PC-9 (cell line): ENCODE measurements at places on chromosomes 4 and X. TPM values are rescaled to one million over a fixed set of nuclear protein-coding genes. Genes with fewer than 3 reads are reported as not detected.

- peaks cover 13% of the 10 kb centered on the region for H3K4me1 ChIP-seq
- H3K4me3 ChIP-seq = no peak overlapping the region
- H3K36me3 ChIP-seq = no peaks in the 10 kb centered on the region
- DNase-seq = no peak
- H3K27ac ChIP-seq = no peak overlapping the region
Measured at GRCh38 chrX:136387951-136388502, 87.3 kb downstream of the ADGRG4 start.

DNA sequence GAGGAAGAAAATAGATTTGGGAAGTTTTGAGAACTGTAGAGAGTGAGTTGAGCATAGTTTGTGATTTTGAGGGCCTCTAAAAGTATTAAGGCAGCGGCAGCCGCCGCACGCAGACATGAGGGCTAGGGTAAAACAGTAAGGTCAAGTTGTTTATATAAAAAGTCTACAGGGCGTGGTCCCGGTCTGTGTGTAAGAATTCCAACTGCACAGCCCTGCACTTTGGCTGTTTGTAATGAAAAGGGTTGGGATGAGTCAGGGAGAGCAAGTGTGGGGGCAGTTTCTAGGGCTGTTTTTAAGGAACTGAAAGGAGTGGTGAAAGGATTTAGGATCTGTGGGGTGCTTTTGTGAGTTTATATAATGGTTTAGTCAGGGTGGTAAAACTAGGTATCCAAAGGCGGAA, 55.0 kb downstream of the BEX3 start:
- H3K27ac ChIP-seq = no peak overlapping the region
- no peak overlapping the region for H3K4me3 ChIP-seq
- H3K27me3 ChIP-seq = no peaks in the 10 kb centered on the region
- no peaks in the 10 kb centered on the region for H3K4me1 ChIP-seq
- H3K36me3 ChIP-seq = no peaks in the 10 kb centered on the region

- H3K27ac ChIP-seq = no peak overlapping the region
- no peak for DNase-seq
- no peaks in the 10 kb centered on the region for H3K36me3 ChIP-seq
- H3K27me3 ChIP-seq = no peaks in the 10 kb centered on the region
- no peaks in the 10 kb centered on the region for H3K4me1 ChIP-seq
- no peak overlapping the region for H3K4me3 ChIP-seq
Measured at GRCh38 chr4:84492737-84493091, 6.4 kb downstream of the NKX6-1 start.

DNA sequence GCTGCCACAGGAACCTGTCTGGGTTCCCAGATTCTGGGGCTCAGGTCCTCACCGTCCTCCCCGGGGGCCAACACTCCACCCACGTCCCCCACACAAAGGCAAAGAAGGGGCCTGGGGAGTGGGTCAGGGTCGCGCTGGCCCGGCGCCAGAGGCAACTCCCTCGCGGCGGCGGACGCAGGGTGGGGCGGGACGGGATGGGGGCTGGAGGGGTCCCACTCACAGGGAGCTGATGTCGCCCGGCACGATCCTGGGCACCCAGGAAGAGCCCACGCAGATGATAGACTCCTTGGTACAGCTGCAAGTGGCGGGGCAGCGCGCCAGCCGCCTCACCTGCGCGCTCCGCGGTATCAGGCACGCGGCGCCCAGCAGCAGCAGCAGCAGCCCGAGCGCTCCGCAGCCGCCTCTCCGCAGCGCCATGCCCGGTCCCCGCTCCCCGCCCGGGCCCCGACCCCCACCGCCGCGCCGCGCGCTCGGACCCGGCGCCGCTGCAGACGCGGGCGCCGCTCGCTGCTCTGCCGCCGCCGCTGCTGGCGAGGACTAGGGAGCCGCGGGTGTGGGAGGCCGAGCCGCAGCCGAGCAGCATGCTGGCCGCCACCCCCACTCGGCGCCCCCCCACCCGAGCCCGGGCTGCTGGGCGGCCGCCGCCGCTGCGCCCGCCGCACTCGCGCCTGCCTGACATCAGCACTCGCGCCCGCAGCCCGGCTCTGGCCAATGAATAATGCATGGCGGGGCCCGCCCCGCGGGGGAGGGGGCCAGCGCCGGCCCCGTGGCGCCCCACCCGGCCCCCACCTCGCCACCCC, at the start of gene LGI2:
Gene LGI2, minus strand, starts transcription at position 670 of the 800 bp plus-strand sequence. Its CDS starts 253 bp downstream, at position 417.
- no peak within 1 kb of the TSS for H3K27ac ChIP-seq
- DNase-seq = no peak
- peaks cover 20% of the 10 kb centered on the region; the same call in 1 of the 2 replicates for H3K27me3 ChIP-seq
- H3K4me1 ChIP-seq = no peaks in the 10 kb centered on the region

DNA sequence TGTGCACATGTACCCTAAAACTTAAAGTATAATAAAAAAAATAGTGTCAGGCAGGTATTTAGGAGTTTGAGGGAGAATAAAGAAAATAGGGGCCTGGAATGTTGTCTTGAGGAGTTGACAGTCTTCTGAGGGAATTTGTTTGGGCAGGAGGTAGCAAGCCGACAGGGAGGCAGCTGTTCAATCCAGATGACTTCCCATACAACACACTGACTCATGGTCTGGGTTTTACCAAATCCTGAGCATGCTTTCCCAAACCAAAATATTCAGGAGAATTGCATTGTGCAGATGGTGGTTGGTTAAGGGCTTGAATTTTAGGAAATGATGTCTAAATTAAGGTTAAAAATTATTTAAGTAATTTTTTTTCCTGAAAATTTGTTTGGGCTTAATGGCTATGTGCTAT, 430.0 kb downstream of the INPP4B start:
- no peak overlapping the region; the same call in 1 of the 2 replicates for H3K27ac ChIP-seq
- 0 out of 2 replicates have a peak, but pooled peaks cover 8% of the 10 kb centered on the region for H3K4me1 ChIP-seq
- no peak overlapping the region for H3K4me3 ChIP-seq
- H3K36me3 ChIP-seq = peaks cover 18% of the 10 kb centered on the region; the same call in 1 of the 2 replicates
- no peaks in the 10 kb centered on the region for H3K27me3 ChIP-seq

DNA sequence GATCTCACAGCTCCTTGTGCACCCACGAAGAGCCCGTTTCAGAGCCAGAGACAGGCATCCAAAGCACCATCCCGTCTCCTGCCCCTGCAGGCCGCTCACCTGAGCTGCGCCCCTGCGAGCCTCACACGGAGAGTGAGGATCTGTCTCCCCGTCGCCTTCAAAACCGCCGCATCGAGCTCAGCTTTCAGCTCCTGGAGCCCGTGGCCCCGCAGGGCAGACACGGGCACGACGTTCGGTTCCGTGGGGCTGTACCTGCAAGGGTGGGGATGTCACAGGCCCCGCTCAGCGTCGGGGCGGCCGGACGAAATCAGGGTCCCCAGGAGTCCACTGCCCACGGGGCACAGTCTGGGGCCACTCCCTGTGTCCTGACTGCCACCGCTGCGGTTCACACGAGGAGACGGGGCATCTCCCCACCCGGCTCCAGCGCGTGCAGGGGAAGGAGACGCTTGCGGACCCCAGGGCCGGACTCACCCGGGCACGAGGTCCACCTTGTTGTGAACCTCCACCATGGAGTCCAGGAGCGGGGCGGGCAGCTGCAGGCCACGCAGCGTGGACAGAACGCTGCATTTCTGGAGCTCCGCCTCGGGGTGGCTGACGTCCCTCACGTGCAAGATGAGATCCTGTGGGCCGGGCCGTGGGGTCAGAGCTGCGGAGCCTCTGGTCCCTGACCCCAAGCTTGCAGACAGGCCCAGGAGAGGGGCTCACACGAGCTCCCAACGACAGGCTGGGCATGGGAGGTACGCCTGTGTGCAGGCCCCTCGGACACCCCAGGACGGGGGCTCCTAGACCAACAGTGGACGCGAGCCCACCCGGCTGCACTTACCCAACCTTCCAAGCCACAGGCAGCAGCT, 11.1 kb downstream of the GTPBP6 start:
- no peaks in the 10 kb centered on the region for H3K36me3 ChIP-seq
- H3K4me1 ChIP-seq = no peaks in the 10 kb centered on the region
- no peaks in the 10 kb centered on the region for H3K27me3 ChIP-seq
- H3K4me3 ChIP-seq = no peak overlapping the region

Gene RGS12
- total RNA-seq = 36.6 and 37.1 TPM in 2 replicates
